ENCODE measurements at places on chromosomes 6 and 20. TPM values are rescaled to one million over a fixed set of nuclear protein-coding genes. Genes with fewer than 3 reads are reported as not detected.

GRCh38 chr6:34272013-34272926 lies 23.5 kb upstream of the SMIM29 start:
- DNase-seq, result no peak

GRCh38 chr6:143806282-143807102 lies 36.6 kb upstream of the LTV1 start:
- DNase-seq, result no peak

GRCh38 chr20:34891166-34892062 lies 15.0 kb downstream of the ACSS2 start:
- no peak for DNase-seq

The RBBP8NL gene
- polyA plus RNA-seq, result not detected

- peak; percentile 63 for DNase-seq
These were observed 25.6 kb downstream of the WRNIP1 start for GRCh38 chr6:2790588-2791449.

The ERVFRD-1 gene
- polyA plus RNA-seq, result not detected

GRCh38 chr20:47043086-47043485 lies 148.4 kb downstream of the EYA2 start:
- DNase-seq, result no peak

DNA sequence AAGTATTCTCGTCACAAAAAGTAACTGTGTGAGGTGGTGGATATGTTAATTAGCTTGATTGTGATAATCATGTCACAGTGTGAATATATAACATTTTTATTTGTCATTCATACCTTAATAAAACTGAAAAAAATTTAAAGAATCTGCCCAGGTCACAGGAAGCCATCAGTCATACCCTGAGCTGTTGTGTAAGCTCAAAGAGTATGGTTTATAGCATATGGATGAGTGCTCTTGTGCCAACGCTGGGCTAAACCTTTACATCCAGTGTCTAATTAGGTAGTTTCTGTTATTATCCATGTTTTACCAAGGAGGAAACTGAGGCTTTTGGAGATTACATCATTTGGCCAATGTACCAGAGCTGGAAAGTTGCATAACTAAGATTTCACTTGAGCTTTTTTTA lies 11.4 kb downstream of the PKIG start:
- no peak for DNase-seq

The HUS1B gene
- polyA plus RNA-seq, result 0.17 TPM

The ESR1 gene
- polyA plus RNA-seq, result 2.9 TPM

Measured in muscle of arm (tissue), 14 donors.